Left kidney (tissue), 8 donors: ENCODE measurements at places on chromosomes 12 and 14. TPM values are rescaled to one million over a fixed set of nuclear protein-coding genes. Genes with fewer than 3 reads are reported as not detected.

The MORN3 gene
- polyA plus RNA-seq, result 2.0 TPM

The EGLN3 gene
- 19.8 TPM for polyA plus RNA-seq

The PSME1 gene
- polyA plus RNA-seq, result 191 TPM

The KRT73 gene
- polyA plus RNA-seq, result not detected

The INHBE gene
- polyA plus RNA-seq, result 0.95 TPM

The RARG gene
- polyA plus RNA-seq, result 33.9 TPM

The MYF5 gene
- not detected for polyA plus RNA-seq

The ASPG gene
- 12.3 TPM for polyA plus RNA-seq

The CCDC92 gene
- polyA plus RNA-seq, result 50.4 TPM

The SLCO1A2 gene
- 0.32 TPM for polyA plus RNA-seq

The TAS2R30 gene
- 0.52 TPM for polyA plus RNA-seq

The CIT gene
- polyA plus RNA-seq, result 25.4 TPM

The TAPBPL gene
- 15.4 TPM for polyA plus RNA-seq

The VRTN gene
- polyA plus RNA-seq, result not detected

GRCh38 chr12:4141348-4142270 is 132.0 kb upstream of the CCND2 start:
- DNase-seq, result no peak

- no peak for DNase-seq
These were observed 14.5 kb downstream of the EGLN3 start for GRCh38 chr14:33936391-33936790.

- no peak for DNase-seq
These were observed 219.8 kb downstream of the AEBP2 start for GRCh38 chr12:19659086-19659485.

- DNase-seq, result no peak
These were observed 38.3 kb downstream of the GYS2 start for GRCh38 chr12:21566223-21566906.

GRCh38 chr14:72126561-72126960 is 194.3 kb downstream of the RGS6 start:
- no peak for DNase-seq

- DNase-seq, result no peak
These were observed 98.2 kb downstream of the ADAMTS20 start for GRCh38 chr12:43453761-43454160.

- DNase-seq, result no peak
These were observed 74.2 kb upstream of the MBIP start for GRCh38 chr14:36394593-36394992.

- DNase-seq, result no peak
These were observed 593 bp downstream of the PIP4P1 start for GRCh38 chr14:20460458-20461224.

DNA sequence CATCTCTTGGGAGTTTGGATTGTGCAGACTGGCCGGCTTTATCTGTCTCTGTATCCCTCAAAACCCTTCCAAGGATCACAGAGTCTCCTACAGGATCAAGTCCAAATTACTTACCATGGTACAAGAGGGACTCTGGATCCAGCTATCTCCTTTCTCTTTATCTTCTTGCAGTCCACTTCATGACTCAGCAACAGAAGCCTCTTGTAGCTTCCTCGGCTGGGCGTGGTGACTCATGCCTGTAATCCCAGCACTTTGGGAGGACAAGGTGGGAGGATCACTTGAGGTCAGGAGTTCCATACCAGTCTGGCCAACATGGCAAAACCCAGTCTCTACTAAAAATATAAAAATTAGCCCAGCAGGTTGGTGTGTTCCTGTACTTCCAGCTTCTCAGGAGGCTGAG is 189.7 kb downstream of the BCAT1 start:
- no peak for DNase-seq

GRCh38 chr12:2959505-2960389 is 550 bp downstream of the TEAD4 start:
- no peak for DNase-seq

DNA sequence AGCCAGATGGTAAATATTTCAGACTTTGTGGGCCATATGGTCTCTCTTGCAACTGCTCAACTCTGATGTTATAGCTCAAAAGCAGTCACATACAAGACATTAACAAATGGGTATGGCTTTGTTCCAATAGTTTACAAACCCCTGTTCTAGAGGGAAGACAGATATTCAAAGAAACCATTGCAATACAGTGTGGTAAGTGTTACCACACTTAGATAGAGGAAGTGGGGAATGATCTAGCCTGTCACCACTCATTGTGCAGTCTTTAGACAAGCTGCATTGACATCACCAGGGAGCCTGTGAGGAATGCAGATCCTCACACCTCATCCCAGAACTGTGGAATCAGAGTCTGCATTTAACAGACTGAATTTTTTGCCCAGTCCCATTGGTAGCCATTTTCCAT is 80.0 kb upstream of the RGS6 start:
- DNase-seq, result no peak

GRCh38 chr14:96233661-96234060 is 22.3 kb upstream of the BDKRB1 start:
- no peak for DNase-seq

- no peak for DNase-seq
These were observed 1.8 kb downstream of the IGF1 start for GRCh38 chr12:102478405-102479098.

DNA sequence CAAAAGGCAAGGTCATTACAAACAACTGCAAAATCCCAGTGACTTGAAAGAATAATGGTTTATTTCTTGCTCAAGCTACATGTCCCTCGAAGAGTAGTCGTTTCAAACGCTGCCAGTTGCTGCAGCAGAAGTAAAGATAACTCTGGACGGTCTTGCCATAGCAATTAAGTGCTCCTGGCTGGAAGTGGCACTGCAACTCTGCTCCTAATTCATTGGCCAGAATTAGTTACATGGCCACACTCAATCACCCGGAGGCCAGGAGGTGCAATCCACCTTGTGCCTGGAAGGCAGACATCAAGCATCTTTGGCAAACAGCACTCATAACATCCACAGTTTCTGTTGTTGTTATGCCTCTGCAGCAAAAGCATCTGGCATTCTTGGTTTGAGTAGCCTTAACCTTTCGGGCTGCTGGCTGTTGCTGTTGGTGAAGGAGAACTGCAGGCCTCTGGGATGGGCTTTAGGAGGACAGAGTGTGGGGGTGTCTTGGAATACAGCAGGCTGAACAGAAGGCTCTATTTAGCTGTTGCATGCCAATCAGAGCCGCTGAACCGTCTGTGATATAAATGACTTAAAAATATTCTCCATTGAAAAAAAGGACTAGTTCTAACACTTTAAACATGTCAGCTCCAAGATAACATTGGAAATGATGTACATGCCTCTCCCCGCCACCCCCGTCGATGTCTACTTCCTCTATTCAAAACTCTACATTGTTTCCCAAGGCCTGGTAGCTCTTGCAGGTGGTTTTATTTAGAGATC is 123.5 kb upstream of the DYRK2 start:
- DNase-seq, result no peak

DNA sequence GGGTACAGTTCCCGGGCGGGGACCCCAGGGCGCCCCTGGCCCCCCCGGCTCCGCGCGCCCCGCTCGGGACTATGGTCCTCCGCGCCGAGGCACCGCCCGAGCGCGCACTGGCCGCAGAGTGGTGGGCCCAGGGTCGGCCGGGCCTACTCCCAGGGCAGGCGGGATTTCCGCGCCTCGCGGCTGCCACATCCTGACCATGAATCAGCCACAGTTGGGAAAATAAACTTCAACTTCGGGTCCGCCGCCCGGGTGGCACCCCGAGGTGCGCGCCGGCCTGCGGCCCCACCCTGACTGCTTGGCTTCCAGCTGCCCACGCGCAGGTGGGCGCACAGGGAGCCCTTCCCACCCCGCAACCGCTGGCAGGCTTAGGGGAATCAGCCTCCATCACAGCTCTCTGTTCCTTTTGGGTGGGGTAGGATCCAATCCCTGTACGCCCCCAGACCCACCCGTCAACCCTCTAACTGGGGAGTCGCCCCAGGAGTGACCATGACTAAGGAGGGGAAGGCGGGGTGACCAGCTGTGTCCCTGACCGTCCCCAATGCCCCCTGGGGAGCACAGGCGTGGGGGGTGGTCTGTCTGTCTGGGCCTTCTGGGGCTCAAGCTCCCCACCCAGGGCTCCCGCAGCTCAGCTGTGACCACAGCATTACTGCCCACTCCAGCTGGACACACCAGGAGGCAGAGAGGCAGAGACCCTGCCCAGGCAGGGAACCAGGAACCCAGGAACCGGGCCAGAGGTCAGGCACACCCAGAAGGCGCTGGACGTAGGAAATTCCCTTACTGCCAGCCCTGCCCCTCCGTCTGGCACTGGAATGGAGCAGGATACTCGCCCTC is 678 bp downstream of the INF2 start:
- DNase-seq, result no peak

- DNase-seq, result no peak
These were observed 2.2 kb downstream of the ENO2 start for GRCh38 chr12:6916426-6917200.

GRCh38 chr14:69171569-69171968 is 18.6 kb upstream of the DCAF5 start:
- no peak for DNase-seq

GRCh38 chr12:120961604-120962531 is 16.5 kb upstream of the HNF1A start:
- no peak for DNase-seq

DNA sequence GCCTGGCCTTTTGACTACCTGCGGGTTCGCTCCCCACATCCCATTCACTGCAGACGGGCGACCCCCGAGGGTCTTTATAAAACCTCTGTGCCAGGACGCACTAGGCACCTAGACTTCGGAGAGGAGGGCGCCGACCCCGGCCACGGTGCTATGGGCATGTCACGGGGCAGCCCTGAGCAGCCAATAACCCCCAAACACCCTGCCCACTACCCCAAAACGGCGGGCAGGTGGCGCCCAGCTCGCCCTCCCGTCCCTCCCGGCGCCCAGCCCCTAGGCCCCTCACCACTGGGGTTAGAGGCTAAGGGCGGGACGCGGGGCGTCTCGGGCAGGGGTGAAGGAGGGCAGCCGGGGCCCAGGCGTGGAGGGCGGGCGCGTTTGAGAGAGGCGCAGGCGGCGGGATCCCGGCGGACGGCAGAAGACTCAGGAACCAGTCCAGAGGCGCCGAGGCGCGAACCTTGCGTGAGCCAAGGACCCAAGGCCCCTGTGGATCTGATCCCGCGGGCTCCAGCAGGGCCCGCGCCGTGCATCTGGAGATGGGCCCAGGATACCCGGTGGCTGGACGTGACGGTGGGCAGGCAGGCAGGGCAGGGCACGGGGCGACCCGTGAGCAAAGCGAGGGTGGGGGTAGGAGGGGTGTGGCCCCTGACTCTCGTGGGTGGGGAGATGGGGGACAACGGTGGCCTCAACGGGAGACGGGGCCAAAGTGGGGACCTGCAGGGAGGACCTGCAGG is 11.1 kb downstream of the KRT85 start:
- DNase-seq, result no peak

- no peak for DNase-seq
These were observed 135.6 kb downstream of the BCL11B start for GRCh38 chr14:99136401-99136800.

DNA sequence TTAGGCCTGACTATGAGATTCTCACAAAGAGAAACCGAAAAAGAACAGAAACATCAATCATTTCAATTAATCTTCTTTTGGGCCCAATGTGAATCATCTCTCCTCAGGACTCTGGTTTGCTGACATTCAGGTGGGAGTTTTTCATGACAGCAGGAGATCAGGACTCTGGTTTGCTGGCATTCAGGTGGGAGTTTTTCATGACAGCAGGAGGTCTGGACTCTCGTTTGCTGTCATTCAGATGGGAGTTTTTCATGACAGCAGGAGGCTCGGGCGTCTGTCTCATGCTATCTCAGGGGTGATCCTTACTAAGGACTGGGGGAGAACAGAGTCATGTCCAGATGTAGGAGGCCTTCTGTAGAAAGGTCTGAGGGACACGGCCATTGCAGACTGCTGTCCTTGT is 40.1 kb upstream of the PARP11 start:
- no peak for DNase-seq

DNA sequence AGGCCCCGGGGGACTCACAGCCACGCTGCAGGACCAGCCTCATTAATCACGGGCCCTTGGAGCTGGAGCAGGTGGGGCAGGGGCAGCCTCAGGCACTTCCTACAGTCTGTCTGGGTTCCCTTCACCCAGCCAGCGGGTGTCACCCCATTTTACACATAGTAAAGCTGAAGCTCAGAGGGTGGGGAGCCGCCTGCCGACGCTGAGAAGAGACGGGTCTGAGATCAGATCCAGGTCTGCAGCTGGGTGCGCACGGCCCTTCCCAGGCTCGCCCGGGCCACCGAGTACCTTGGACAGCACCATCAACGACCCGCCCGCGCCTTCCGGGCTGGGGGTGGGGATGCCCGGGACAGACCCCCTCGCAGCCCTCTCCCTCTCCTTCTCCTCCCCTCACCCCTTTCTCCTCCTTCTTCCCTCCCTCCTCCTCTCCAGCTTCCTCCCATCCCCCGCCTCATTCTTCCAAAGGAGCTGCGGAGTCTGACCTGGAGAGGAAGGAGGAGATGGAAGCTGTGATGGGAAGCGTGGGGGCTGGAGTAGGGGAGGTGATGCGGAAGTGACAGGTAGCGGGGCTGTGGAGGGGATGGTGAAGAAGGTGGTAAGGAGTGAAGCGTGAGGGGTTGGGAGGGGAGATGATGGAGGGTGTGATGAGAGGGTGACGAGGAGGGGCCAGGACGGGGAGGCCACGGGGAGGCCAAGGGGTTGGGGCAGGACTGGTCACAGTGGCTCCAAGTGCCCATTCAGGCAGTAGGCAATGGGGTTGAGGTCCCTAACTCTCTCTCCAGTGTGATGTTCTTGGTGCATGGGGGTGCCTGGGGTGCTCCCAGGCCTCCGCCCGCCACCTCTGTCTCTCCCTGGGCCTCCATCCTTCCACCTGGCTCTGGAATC is 8.8 kb downstream of the DTX1 start:
- no peak for DNase-seq

GRCh38 chr14:35231207-35231760 is 60.9 kb upstream of the PSMA6 start:
- DNase-seq, result no peak

DNA sequence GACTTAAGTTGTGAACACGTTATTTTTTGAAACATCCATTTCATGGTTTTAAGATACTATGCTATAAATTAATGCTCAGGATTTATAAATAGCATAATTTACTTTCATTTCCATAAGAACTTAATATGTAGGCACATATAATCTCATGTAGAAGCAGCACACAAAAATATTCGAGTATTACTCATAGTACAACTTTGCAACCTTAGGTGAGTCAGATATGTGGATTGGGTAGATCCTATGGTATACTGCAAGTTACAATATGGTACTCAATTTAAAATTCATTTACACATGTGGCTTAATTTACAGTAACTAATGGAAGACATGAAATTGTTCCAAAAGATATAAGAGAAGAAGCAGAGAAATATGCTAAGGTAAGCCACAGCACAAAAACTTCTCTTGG is 26.0 kb downstream of the PSMA3 start:
- no peak for DNase-seq

- no peak for DNase-seq
These were observed 118.3 kb downstream of the SLC38A6 start for GRCh38 chr14:61099216-61099835.

- no peak for DNase-seq
These were observed 65.6 kb upstream of the RMST start for GRCh38 chr12:97397008-97397407.

DNA sequence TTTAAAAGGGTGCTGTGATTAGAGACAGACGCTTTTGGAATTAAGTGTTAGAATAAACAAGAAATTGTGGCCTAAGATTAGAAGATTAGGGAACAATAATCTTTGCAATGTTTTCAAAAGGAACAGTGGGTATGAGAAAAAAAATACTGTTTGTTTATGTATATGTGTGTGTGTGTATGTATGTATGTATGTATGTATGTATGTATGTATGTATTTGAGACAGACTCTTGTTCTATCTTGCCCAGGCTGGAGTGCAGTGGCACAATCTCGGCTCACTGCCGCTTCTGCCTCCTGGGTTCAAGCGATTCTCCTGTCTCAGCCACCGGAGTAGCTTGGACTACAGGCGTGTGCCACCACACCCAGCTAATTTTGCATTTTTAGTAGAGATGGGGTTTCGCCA is 81.6 kb downstream of the TRAFD1 start:
- no peak for DNase-seq
